ENCODE measurements at places on chromosomes 2 and 18.
A peak's percentile ranks its signal among the peaks of the same experiment; 100 is the strongest.

- DNase-seq, result no peak
Measured at GRCh38 chr2:215429424-215429823, 6.4 kb downstream of the FN1 start.

DNA sequence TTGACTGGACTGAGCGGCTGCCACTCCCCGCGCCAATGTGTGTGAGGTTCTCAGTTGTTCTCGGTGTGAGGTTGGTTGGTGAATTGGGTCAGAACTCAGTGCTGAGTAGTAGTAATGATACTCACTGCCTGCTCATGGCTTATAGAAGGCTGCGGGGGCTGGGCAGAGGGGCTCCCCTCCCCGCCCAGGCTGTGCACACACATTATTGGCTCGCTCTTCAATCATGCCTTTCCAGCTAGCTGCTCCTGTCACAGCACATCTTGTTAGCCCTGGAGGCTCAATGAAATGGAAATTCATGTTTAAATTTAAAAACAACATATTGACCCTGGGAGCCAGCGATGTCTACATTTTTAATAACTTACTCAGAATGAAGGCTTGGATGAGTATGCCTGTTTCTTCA is 152.8 kb downstream of the CELF4 start:
- DNase-seq, result no peak

GRCh38 chr2:54629914-54630857 is 93.3 kb upstream of the EML6 start:
- DNase-seq, result no peak

GRCh38 chr2:184322615-184323014 is 275.7 kb upstream of the ZNF804A start:
- DNase-seq, result no peak

- DNase-seq, result no peak
Measured at GRCh38 chr2:13057671-13058070, 340.9 kb downstream of the TRIB2 start.

GRCh38 chr2:169928463-169928864 is 101.2 kb downstream of the UBR3 start:
- DNase-seq, result peak; percentile 22

DNA sequence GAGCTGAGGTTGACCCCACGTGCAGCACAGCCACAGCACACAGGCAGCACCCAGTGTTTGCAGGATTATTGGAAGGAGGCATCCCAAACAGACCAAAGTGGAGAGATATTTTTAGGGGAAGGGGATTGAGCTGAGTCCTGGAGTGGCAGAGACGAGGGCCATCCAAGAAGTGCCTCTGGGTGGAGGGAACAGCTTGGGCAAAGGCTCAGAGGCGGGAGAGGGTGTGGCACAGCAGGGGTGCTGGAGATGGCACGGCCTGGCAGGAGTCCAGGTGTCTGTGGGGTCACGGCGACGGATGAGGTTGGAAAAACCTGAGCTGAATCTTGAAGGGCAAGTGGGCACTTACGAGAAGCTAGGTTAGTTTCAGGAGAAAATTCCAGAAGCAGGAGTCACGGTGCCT is 60.6 kb downstream of the INHBB start:
- DNase-seq, result no peak

DNA sequence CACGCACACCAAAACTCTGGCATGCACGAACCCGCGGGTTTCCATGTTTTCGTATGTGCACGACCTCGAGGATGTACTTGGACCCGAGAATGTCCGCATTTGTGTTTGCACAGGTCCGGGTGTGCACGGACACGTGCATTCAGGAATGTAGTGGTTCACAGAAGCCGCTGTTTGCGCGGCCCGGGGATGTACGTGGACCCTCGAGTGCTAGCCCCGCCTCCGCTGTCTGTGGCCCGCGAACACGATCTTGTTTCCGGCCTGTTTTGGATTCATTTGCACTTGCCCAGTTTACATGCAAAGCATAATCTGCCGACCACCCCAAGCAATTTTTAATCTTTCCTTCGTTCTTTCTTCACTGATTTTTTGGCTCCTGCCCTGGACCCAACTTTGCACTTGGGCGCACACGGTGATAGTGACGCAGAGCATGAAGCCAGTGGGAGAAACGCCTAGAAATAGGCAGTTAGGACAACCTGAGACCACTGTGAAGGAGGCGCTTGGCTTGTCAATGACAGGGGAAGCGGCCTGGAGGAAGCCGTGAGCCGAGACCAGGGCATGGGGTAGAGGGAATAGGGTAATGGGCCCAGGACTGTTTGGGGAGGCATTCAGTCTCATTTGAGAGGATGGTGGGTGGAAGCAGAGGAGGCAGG is 45.4 kb upstream of the PTMA start:
- DNase-seq, result no peak

- no peak for DNase-seq
Measured at GRCh38 chr2:173544641-173545363, 190.1 kb downstream of the CDCA7 start.
